ENCODE measurements at places on chromosomes 6 and 20.

- no peak for DNase-seq
These were observed 95.7 kb upstream of the HMGCLL1 start for GRCh38 chr6:55674672-55675071.

DNA sequence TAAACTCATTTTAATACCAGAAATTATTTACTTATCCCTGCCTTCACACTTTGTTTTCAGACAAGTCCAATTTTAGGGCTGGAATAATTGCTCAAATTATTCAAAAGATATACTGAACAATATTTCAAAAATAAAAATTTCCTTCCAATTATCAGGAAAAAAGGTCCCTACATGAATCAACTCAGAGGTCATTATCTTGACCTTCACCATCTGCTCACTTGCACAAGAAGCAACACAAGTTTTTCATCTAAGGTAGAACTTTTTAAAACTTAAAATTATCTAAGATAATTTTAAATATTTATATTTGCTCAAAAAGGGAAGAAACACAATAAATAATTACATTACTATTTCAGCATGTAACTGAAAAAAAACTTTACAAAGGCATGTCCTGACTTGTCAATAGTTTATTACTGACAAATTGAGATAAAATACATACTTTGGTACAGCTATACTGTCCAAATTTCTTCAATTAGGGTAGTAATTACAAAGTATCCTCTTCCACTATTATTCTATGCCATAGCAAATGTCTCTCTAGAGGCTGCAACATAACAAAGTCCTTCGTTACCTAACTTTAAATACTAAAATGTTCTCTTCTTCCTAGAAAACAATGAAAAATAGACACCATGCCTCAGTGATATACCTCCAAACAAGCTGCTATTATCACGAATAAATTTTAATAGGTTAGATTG, 2.4 kb downstream of the CEP85L start:
- DNase-seq: no peak

DNA sequence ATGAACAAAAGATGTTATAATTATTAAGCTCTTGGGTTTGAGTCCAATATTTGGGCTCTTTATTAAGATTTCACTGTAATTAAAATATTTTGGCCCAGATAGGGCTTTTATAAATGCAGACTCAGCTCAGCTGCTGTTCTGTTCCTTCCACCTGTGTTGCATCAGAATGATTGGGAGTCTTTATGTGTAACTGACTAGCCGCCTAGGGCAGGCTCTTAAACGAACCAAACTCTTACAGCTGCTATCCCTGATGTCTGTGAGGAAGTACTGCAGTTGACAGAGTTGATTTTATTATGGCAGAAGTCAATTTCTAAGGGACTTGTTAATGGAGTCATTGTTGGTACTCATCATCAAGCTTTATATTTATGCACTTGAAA, 144.7 kb downstream of the MYO6 start:
- no peak for DNase-seq

DNA sequence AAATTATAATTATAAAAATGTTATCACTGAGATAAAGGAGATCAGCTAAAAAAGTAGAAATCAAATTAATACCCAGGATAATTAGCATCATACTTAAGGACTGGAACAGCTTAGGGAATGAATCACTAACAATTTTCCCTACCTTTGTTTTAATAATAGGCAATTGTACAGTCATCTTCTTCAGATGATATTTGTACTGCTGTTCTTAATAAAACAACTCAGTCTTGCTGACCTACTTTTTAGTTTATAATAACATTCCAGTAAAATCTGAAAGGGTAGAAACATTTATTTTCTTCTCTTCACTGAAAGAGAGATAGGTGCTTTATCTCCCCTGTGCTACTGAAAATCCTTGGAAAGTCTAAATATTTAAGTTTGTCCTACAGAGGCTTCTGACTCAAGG, 271.2 kb upstream of the THEMIS start:
- DNase-seq: no peak

DNA sequence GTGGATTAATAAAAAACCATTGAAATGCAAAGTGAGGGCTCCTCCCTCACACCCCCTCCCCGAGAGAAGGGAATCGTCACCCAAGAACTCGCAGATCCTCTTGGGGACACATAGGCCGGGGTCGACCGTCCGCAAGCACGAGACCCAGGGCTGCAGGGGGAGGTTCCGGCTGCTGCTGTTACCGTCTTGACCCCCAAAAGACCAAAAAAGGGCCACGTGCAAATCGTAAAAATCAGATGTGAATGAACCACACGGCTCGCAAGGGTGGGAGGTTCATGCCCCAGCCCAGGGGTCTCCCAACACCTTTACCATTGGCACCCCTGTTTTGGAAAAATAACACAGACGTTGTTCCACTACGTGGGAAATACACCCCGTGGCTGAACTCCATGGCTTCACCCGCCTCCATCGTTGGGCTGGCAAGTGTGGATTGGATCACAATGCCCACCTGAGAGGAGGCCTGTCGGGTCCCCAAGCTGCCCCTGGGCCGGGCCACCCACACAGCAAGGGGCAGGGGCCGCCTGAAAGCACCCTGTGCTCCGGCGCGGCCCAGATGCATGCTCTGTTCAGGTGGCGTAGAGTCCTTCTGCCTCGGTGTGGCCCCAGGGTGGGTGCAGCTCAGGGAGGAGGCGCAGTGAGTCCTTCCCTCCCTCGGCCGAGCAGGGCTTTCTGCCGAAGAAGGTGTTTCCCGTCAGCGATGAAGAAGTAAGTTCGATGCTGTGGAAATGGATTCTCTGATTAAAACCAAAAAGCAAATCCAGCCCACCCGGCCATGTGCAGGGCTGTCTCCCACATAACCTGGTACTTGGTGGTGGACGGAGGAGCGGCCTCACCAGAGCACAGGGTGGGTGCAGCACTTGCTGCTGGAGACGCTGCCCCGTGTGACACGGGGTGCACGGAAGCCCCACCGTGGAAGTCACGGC, 85.0 kb downstream of the YTHDF1 start:
- no peak for DNase-seq

DNA sequence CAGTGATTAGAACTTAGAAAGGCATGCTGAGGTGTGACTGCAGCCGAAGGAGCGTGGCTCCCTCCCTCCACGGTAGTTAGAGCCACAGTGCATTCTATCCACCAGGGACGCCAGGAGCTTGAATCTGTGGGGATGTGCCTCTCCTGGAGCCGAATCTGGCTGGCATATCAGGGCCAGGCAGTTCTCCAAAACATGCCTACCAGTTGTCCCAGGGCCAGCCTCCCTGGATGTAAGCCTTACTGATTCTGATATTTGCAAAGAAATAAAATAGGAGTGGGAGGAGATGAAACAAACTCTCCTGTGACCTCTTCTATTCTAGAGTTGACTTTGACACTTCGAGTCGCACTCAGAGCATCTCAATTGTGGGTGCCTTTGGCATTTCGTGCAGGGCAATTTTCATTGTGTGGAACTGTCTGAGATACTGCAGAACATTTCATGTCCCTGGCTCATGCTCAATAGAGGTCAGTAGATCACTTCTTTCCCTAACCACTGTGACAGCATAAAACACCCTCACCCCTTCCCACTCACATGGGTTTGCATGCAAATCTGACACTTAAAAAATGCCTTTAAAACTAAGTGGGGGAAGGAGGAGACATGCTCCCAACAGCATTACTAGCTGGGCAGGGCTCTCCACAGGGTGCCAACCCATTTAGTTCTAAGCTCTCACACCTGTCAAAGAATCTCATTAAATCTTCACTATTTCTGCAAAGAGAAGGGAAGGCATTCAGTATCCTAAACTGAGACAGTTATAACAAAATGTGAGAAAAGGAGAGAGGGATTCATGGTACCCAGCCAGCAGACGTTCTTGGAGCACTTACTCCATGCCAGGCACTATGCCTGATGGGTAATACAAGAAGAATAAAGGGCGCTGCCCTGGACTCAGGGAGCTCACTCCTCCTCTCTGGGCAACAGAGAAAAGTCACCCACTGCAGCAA, 378.9 kb downstream of the PREX1 start:
- DNase-seq: no peak

Data from NCI-H526 (cell line).